Activated T-cell treated with anti-CD3 and anti-CD28 coated beads, Interleukin-2, amount 50 U/mL, for 24 hours (primary cell): ENCODE measurements at places on chromosomes 3 and 15.

DNA sequence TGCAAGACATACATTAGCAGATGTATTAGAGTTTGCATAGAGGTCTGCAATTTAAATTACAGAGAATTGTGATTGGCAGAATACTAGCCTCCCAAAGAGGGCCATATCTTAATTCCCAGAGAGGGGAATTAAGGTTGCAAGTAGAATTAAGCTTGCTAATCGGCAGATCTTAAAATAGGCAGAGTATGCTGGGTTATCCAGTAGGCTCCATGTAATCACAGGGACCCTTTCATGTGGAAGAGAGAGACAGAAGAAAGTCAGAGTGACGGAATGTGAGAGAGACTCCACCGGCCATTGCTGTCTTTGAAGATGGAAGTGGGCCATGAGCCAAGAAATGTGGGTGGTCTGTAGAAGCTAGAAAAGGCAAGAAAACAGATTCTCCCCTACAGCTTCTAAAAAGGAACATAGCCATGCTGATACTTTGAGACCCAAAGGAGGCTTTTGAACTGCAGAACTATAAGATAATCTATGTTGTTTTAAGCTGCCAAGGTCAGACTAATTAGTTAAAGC is 38.8 kb downstream of the IMPG2 start:
- no peak for DNase-seq

- no peak for DNase-seq
Observed at GRCh38 chr15:39472621-39473297, 108.1 kb upstream of the THBS1 start.

DNA sequence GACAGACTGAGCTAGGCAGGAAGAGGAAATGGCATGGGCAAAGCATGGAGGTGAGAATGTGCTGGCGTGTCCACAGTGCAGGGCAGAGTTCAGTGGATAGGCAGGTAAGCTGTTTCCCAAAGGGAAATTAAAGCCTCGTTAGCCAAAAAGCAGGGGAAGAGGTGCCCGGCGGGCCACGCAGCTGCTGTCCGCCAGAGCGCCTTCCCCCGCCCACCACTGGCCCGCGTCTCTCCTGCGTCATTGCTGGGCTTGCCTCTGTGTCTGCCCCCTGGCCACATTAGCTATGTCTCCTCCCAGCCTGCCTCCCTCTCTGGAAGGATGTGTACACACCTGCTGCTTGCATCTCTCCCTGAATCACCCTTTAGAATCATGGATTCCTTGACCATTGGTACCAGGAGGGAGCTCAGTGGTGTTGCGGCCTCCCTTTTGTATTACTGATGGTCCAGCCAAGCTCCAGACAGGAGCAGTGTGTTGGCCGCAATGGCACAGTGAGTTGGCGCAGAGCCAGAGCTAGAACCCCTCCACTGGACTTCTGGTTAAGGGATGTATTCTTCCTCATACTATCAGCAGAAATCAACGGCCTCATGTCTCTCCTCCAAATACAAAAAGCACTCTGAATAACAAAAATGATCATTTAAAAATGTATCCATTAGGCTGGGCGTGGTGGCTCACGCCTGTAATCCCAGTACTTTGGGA is 26.6 kb downstream of the SLC28A1 start:
- no peak for DNase-seq

- no peak for DNase-seq
Observed at GRCh38 chr3:89571707-89572106, 464.3 kb downstream of the EPHA3 start.

- DNase-seq = no peak
Observed at GRCh38 chr15:67300266-67301025, 45.9 kb downstream of the IQCH start.

- no peak for DNase-seq
Observed at GRCh38 chr3:17985658-17986347, 243.4 kb upstream of the TBC1D5 start.

DNA sequence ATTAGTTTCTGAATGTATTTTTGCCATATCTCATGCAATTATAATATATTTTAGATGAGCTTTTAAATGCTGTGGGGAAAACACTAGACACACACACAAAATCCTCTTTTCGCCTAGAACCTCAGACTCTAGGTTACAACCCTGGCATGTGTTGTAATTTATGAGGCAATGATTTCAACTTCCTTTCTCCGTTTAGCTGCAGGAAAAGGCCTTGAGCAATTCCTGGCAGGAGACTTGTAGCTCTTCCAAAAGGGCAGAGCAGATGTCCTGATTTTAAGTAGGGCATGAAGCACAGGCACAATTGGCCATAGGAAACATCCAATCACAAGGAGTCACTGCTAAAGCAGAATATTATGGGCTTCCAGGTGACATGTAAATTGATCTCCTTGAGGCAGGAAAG is 82.0 kb downstream of the GPR156 start:
- no peak for DNase-seq
